SJSA1 (cell line): ENCODE measurements at places on chromosomes 5 and 9. TPM values are rescaled to one million over a fixed set of nuclear protein-coding genes. Genes with fewer than 3 reads are reported as not detected.

Gene LPAR1
- total RNA-seq: 8.0 and 21.7 TPM in 2 replicates

Gene CEP78
- 32.3 and 53.4 TPM in 2 replicates for total RNA-seq

Gene CCNJL
- total RNA-seq: 12.9 and 14.9 TPM in 2 replicates

Gene PLPP7
- 0.08 TPM in 1 of 2 replicates, not detected in the other for total RNA-seq

Gene ODF2
- total RNA-seq: 48.0 and 56.9 TPM in 2 replicates

Gene ANKRD31
- not detected in 2 replicates for total RNA-seq

Gene ZNF883
- total RNA-seq: 0.05 TPM in 1 of 2 replicates, not detected in the other

Gene ACTL7B
- not detected in 2 replicates for total RNA-seq

Gene TRIM36
- 0.22 and 1.3 TPM in 2 replicates for total RNA-seq

Gene TAS2R1
- not detected in 2 replicates for total RNA-seq

Gene NACC2
- 18.9 and 20.2 TPM in 2 replicates for total RNA-seq

Gene LTC4S
- 0.68 TPM in 1 of 2 replicates, not detected in the other for total RNA-seq

Gene TNIP1
- 263 and 296 TPM in 2 replicates for total RNA-seq

Gene PCDHGA4
- 1.2 and 1.7 TPM in 2 replicates for total RNA-seq

Gene BHMT2
- not detected in 2 replicates for total RNA-seq

Gene COL5A1
- 148 and 165 TPM in 2 replicates for total RNA-seq

Gene FBP1
- total RNA-seq: not detected in 2 replicates

Gene PCDH12
- total RNA-seq: not detected in 2 replicates

Gene TMC1
- total RNA-seq: 0.06 and 0.84 TPM in 2 replicates

Gene RACK1
- 2,705 and 2,892 TPM in 2 replicates for total RNA-seq

Gene SLC6A3
- not detected in 2 replicates for total RNA-seq

Gene BARHL1
- not detected in 2 replicates for total RNA-seq

Gene CORO2A
- 0.16 TPM in 2 replicates for total RNA-seq

Gene SNX30
- 6.4 and 10.2 TPM in 2 replicates for total RNA-seq
